ENCODE measurements at places on chromosomes 6 and 20.

GRCh38 chr6:79158856-79159516 lies 75.5 kb downstream of the HMGN3 start:
- DNase-seq: no peak

- DNase-seq: no peak
Measured at GRCh38 chr20:52402950-52403349, 211.4 kb upstream of the ZFP64 start.

DNA sequence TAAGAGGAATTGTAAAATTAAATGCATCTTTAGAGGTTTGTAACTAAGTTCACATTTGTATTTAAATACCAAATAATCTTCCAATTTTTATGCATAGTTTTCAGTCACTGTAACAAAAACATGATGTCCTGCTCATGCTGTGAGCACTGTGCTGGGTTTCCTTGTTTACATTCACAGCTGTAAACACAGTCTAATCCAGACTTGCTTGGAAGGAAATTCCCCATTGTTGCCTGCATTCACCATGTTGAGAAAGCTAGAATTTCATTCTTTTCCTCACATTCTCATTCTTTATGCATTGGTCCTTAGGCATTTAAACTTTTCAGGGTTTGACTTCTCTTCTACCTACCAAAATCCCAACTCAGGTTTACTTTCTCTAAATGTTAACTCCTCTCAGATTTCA lies 242.0 kb upstream of the TBX18 start:
- no peak for DNase-seq

DNA sequence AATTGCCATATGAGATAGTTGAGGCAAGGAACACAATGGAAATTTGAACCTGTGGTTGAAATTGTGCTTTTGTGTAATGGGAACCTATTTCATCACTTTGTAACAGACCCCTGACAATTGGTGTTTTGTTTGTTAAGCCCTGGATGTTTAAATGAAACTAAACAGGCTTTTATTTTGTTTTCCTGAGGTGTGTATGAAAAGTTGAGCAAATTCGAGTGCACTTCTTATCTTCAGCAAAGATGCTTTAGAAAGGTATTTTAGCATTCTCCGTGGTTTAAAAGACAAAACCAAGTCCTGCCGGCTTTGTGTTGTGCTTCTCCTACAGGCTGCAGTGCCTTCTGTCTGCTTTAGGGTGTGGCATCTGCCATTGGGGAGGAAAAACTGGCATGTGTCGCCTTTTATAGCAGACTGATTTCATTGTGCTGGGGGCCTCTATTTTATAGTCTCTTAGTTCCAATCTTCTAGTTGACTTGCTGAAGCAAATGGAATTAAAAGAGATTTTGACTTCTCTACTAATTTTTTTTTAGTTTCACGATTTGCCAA lies 2.2 kb upstream of the ARID1B start:
- no peak for DNase-seq

DNA sequence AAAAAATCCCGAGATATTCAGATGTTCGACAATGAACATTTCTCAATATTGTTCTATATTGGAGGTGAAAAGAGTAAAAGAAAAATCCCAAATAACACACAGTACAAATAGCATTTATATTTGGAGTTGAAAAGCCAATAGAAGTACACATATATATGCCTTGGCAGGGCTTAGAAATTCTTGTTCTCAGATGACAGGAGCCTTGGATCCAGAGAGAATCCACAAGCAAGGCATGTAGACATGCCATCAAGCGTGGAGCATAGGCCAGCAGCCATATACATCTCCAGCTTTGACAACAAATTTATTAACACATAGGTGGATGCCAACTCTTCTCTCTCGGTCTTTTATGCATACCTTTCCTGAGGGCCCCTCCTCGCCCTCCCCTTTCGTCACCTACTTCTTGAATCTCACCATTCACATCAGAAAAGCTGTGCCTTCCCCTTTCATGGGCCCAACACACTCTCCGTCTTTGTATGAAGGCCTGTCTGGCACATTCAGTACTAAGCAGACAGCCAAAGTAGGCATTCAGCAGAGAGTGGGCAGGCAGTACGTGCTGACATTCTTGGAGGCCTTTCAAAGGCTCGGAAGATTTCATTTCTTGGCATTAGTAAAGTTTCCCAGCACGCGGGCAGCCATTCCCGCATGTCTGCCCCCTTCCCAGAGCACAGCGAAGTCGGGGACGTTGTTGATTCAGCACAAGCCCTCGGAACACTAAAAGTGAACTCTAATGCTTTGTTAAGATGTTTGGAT lies 18.2 kb downstream of the NEDD9 start:
- no peak for DNase-seq

GRCh38 chr6:84639396-84639795 lies 125.0 kb downstream of the TBX18 start:
- no peak for DNase-seq

- no peak for DNase-seq
Measured at GRCh38 chr6:144158133-144158532, 7.8 kb downstream of the STX11 start.

GRCh38 chr20:44241796-44242195 lies 5.3 kb upstream of the GDAP1L1 start:
- no peak for DNase-seq

GRCh38 chr20:56245761-56246160 lies 2.8 kb upstream of the MC3R start:
- no peak for DNase-seq

- DNase-seq: no peak
Measured at GRCh38 chr6:82118150-82118562, 129.4 kb downstream of the IBTK start.

DNA sequence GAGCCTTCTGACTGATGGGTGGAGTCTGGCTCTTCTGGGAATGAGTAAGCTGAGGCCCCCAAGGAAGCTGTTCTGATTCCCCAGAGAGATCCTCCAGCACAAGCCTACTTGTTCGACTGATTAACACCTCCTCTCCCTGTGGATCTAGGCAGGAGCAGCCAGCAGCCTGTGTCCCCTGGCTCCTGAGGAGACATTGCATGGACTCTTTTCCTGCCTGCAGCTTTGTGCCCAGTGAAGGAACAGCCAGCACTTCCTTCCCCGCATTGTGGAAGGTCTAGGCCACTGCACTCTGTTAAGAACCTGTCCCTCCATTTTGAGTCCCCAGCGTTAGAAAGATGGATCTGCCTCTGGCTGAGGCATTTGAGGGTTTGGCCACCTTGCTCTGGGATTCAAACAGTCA lies 29.1 kb downstream of the LRFN2 start:
- DNase-seq: no peak

GRCh38 chr20:53940907-53941545 lies 129.4 kb downstream of the BCAS1 start:
- DNase-seq: no peak

DNA sequence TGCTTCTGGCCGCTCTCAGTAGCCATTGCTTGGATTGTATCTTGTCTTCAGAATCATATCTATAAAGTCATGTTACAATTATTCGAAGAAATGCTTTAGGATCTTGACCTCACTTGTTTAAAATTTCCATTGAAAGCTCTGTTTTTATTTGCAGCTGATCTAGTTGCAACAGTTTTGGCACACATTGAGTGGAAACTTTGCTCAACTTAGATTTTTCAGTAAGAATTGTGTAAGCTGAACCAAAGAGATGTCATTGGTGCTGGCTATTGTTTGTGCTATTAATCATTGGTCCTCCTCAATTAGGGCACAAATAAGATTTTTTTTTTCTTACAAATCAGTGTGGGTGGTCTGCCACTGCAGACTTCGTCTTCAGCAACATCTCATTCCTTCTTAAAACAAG lies 649.2 kb downstream of the MMUT start:
- DNase-seq: no peak

GRCh38 chr6:84976526-84977362 lies 212.3 kb upstream of the TBX18 start:
- DNase-seq: no peak

GRCh38 chr6:106421496-106421895 lies 61.0 kb downstream of the CRYBG1 start:
- DNase-seq: no peak

- DNase-seq: no peak
Measured at GRCh38 chr6:144259986-144260385, 25.1 kb upstream of the UTRN start.

- DNase-seq: no peak
Measured at GRCh38 chr20:21324126-21324525, 21.0 kb downstream of the XRN2 start.

GRCh38 chr6:34491091-34491430 lies 25.2 kb downstream of the PACSIN1 start:
- no peak for DNase-seq

- DNase-seq: no peak
Measured at GRCh38 chr20:63210011-63210605, 5.8 kb downstream of the YTHDF1 start.

- DNase-seq: no peak
Measured at GRCh38 chr6:75291331-75291730, 6.7 kb upstream of the TMEM30A start.

DNA sequence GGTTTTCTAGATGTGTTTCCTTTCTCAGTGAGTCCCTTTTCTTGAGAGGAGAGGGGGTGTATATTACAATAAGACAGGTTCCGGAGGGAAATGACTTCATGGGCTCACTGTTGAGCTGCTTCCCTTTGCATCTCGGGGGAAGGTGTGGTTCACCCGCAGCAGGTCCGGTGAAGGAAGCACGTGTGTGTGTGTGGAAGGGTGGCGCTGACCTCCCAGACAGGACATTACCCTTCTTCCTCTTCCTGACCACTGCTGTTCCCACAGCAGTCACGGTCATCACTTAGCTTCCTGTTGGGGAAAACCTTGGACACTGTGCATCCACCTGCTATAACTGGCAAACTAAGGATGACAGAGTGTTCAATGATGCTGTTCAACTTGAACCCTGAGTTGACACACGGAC lies 83.6 kb downstream of the PLEKHG1 start:
- no peak for DNase-seq

GRCh38 chr6:42653851-42654250 lies 68.5 kb downstream of the PRPH2 start:
- DNase-seq: no peak

GRCh38 chr20:37233548-37234253 lies 27.9 kb downstream of the GHRH start:
- no peak for DNase-seq

DNA sequence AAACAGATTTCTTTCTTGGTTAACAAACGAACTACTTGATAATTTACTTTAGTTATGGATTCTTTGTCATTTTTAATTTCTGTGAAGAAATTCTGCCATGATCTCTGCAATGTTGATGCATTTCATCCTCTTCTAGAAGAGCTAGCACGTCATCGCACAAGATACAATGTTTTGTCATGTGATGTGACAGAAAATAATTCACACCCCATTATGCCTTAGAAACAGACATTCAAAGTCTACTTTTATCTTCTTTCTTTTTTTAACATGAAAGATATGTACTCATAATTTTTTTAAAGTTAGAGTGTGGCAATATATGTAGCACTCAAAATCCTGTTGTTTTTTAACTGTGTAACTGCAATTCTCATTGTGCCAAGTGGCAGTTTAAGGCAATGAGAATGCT lies 39.6 kb upstream of the NELFCD start:
- DNase-seq: no peak

Data from stimulated activated CD4-positive, alpha-beta T cell treated with anti-CD3 and anti-CD28 coated beads, Interleukin-12 subunit alpha, Interleukin-12 subunit beta, amount 100 ng/mL, for 4 hours (primary cell).